ENCODE measurements at places on chromosomes 6 and 20.

GRCh38 chr6:22372922-22373321 lies 76.1 kb upstream of the PRL start:
- DNase-seq, result no peak

DNA sequence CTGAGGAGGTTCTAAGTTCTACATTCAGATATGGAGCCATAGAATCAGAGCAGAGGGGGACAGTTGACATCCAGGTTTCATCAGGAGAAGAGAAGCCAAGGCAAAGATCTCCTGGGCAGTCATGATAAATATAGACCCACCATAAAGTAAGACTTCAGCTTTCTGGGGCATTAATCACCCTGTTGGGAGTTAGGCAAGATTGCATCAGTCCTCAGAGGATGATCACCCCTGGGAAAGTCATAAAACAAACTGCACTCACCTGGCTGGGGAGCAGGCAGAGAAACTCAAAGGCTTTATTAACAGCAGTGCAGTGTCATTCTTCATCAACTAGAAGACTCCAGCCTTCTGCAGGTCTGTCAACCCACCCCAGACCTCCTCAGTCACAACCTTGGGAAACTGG lies 301.3 kb upstream of the JARID2 start:
- DNase-seq, result no peak

- DNase-seq, result no peak
These were observed 11.1 kb downstream of the SYNDIG1 start for GRCh38 chr20:24480509-24480908.

DNA sequence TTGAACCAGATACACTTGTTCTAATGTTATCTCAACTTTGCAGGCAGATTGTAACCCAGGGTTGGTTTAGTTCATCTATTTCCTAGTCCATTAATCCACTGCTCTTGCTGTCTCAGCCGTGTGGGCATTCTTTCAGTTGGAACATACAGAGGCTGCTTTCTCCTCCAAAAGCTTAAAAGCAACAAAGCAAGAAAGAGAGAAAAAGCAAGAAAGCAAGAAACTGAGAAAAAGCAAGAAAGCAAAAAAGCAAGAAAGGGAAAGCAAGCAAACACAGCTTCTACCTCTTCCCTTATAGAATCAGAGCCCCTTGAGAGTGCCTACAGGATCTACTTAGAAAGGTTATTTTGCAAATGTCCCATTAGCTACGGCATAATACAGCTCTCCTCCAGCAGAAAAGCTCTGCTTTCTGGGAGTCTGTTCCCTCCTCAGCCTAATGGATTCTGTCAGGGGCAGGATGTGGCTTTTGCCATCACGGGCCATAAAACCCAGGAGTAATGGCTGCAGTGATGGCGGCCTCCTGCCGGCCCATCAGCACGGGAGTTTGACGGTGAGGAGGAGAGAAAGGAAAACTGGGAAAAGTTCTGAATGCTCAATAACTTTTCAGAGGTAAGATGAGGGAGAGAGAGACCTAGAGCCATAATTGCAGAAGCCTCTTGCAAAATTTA lies 156.8 kb upstream of the JARID2 start:
- no peak for DNase-seq

GRCh38 chr6:44920952-44921491 lies 407.1 kb upstream of the RUNX2 start:
- no peak for DNase-seq

Measured in D721Med (cell line).